ENCODE measurements at places on chromosomes 2 and 18.

DNA sequence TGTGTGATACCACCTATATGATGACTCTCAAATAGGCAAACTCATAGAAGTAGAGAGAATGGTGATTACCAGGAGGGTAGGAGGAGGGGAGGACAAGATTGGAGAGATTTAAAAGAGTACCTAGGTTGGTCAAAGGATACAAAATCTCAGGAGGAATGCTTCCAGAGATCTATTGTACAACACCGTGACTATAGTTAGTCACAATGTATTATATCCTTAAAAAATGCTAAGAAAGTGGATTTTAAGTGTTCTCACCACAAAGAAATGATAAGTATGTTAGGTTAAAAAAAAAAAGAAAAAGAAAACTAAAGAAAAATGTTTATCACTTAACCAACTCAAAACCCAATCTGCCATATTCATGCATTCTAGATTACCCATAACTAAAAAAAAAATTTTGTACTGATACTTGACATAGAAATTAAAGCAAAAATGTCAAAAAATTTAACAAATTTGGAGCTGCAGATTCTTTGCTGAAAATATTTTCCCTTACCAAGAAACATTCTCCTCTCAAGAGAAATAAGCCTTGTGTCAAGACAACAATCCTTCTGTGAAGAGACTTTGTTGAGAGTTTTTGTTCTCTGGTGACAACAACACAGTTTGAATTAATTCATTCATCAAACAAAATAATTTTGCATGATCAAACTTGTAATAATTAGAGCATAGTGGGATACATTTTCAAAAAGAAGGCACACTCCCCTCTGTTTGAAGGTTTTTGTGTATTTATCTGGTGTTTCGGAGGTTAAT, 213.1 kb downstream of the DNER start:
- peak; percentile 46 for DNase-seq

GRCh38 chr2:174334781-174335251, at the start of gene SP9:
TSS of gene SP9 (plus strand) at chr2:174334954. CDS start at chr2:174335093, 139 bp downstream.
- no peak for DNase-seq

- no peak for DNase-seq
Observed at GRCh38 chr2:23434721-23435121, 49.7 kb downstream of the KLHL29 start.

GRCh38 chr18:74310411-74310810, 5.2 kb upstream of the C18orf63 start:
- peak; percentile 32 for DNase-seq

DNA sequence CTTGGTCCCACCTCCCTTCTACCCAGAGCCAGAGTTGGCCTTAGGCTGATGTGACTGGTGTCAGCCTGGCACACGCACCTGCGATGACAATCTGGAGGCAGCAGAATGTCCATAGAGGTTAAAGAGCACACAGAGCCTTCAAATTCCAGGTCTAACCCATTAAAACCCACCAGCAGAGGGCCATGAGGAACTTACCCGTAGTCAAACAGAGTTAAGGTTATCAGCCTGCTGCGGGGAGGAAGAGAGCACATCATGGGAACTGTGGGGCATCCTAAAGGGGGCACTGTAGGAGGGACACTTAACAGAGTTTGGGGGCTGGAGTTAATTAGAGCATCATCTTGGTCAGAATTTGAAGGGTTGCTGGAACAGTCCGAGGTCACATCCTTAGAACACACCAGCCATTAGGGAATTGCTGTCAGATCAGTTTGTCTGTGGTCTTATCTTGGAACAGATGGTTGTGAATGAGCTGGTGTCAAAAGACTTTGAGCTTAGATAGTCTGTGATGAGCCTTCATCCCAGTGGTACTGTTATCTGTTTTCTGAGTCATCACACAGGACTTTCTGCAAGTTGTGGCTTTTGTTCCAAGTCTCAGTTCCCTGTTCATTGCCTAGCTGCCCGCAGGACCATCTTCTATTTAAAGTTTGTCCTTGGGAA, 248.6 kb downstream of the LOXHD1 start:
- DNase-seq = no peak

- no peak for DNase-seq
Observed at GRCh38 chr2:226227341-226227740, 572.3 kb downstream of the IRS1 start.

GRCh38 chr2:42693013-42693615, 70.8 kb downstream of the OXER1 start:
- no peak for DNase-seq

DNA sequence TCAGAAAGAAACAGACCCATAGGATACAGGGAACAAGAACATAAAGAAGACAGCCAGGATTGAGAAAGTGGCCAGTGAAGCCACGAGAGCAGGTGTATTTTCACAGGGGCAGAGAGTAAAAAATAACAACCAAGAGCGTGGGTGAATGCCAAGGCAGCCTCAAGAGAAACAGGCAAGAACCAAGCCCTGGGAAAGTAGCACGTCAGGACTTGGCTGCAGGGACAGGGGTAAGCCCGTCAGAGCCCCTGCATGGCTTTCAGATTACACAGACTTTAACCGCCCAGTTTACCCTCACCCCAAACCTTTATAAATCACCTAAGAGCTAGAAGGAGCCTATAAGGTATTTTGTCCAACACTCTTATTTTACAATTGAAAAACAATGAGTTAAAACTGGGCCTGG, 43.7 kb downstream of the ARL4C start:
- no peak for DNase-seq

DNA sequence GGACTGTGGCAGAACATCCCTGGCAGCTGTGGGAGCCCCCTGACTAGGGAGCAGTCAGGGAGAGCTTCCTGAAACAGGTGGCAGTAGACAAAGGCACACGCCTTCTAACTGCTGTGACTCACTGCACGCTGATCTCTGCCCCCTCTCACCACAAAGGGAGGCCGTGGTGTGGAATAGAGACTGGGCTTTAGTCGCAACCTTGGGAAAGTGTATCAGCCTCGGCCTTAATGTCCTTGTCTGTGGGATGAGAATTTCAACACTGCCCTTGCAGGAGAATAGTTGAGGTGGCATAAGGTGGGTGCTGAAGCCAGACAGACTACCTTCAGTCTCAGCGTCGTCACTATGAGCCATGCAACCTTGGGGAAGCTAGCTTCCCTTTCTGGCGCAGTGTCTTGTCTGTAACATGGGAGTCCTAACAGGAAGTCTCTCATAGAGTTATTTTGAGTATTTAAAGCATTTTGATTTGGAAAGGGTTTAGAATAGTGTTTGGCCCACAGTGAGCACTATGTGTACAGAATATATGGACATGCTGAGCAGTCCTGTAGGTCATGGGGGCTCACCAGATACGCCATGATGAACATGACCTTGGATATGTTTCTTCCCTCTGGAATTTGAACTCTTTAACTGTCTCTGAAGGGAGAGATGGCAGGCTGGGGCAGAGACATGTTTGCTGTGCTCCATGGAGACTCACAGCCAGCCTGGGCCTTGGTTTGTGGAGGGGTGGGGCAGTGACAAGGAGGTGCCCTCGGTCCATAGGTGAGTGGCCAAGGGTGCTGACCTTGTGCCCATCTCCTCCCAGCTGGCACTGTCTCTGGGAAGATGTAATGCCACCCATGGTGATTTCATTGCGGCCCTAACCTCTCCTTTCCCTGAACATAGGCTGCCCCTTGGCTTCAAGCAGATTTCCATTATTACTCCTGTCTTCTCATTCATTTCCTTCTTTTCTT, 29.5 kb upstream of the SMAD7 start:
- DNase-seq = peak; percentile 27

DNA sequence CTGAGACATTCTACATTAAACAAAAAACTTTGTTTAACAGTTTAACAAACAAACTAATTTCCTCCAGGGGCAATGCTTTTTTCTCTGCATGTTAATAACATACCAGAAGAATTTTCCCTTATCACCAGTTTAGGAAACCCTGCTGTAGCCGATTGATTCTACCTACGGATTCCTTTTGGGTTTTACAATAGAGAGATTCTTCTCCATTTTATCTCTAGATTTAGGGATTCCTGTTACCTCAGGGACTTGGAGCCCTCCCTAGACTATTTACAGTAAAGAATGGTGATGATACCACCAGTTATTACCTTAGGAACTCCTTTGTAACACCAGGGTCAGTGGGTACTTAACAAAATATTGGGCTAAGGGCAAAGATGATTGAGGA, 5.3 kb upstream of the ERICH2 start:
- DNase-seq = no peak

DNA sequence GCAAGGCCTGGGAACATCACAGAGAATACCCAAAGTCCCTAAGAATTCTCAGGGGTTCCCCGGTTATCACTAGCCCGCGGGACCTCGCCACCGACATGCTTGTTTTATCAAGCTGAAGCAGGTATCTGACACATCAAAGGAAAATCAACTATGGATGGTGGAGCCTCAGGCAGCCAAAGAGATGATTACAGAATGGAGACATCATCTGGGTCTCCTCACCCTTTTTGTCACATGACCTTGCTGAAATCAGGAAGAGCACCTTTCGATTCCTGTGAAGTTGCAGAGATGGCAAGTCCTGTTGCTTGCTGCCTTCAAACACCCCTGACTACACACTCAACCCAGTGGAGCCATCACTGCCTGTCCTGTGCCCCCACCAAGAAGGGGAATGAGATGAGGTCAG, 19.2 kb upstream of the CAB39 start:
- no peak for DNase-seq

GRCh38 chr18:56388571-56388970, 249.8 kb downstream of the TXNL1 start:
- peak; percentile 8 for DNase-seq

DNA sequence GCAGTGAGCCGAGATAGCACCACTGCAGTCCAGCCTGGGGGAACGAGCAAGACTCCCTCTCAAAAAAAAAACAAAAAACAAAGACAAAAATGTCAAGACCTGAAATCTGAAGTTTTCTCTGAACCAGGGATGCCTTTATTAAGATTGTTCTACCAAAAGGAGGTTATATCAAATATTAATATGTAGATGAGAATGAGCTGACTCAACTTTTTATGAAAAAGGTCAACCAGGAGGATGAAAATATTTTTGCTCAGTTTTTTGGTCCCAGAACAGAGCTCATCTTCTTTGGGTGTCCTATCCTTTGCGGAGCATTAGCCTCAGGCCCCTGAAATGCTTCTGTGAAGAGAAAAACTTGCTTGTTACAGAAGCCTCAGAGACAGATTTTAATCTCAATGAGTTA, 44.0 kb downstream of the NEMP2 start:
- DNase-seq = no peak

GRCh38 chr2:160145471-160145870, 54.6 kb downstream of the ITGB6 start:
- DNase-seq = no peak

DNA sequence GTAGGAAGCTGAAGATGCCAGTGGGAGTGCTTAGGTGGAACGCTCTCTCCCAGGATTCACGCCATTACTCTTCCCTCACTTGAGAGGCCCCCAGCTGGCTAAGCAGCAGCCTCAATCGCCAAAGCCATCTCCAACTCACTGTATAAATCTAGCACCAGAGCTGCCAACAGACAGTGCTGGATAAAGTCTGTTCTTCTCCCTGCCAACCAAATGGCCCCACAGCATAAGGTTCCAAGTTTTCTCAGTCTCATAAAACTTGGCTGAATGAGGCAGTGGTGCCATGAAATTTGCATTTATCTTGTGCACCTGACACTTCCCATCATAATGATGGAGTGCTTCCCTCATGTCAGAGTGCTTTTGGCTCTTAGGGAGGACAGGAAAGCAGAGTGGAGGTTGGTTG, 428.2 kb upstream of the ETAA1 start:
- DNase-seq = no peak

GRCh38 chr2:133343018-133343352, 225.3 kb downstream of the NCKAP5 start:
- DNase-seq = no peak

GRCh38 chr2:40451918-40452605, at the start of gene SLC8A1:
TSS of gene SLC8A1 (minus strand) at chr2:40452090.
- DNase-seq = no peak

GRCh38 chr2:200203381-200203827, 103.1 kb upstream of the SPATS2L start:
- DNase-seq = no peak

- no peak for DNase-seq
Observed at GRCh38 chr18:75211626-75211952, 992 bp downstream of the TSHZ1 start.

GRCh38 chr2:32933756-32934095, 13.0 kb upstream of the LTBP1 start:
- DNase-seq = no peak

- peak; percentile 2 for DNase-seq
Observed at GRCh38 chr2:212228743-212229171, 309.8 kb downstream of the ERBB4 start.

- DNase-seq = peak; percentile 16
Observed at GRCh38 chr2:24050041-24050979, 769 bp downstream of the FKBP1B start.

Data from astrocyte of the spinal cord (primary cell).